ENCODE measurements at places on chromosomes 11 and 22.

GRCh38 chr11:44964526-44965209, 14.0 kb upstream of the TP53I11 start:
- no peak for DNase-seq

DNA sequence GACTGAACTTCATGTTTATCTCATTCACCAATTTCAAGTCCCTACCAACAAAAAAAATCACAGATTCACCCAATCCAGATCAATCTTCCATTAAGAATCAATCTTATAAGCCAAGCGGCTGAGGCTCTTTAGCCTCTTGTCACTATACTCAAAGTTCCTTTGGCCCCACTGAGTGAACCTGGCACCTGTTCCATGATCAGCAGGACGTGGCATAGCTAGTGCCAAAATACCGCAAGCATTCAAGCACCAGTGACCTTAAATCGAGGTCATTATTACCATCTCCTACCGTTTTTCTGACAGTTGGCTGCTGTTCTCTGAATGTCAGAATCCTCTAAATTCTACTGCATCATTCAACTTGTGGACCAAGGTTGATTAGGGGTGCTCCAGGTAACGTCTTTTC, 141.2 kb downstream of the CADM1 start:
- DNase-seq: no peak

- no peak for DNase-seq
Observed at GRCh38 chr11:74235121-74235520, 64.0 kb downstream of the PPME1 start.

GRCh38 chr11:111186308-111186915, 59.1 kb upstream of the POU2AF2 start:
- no peak for DNase-seq

DNA sequence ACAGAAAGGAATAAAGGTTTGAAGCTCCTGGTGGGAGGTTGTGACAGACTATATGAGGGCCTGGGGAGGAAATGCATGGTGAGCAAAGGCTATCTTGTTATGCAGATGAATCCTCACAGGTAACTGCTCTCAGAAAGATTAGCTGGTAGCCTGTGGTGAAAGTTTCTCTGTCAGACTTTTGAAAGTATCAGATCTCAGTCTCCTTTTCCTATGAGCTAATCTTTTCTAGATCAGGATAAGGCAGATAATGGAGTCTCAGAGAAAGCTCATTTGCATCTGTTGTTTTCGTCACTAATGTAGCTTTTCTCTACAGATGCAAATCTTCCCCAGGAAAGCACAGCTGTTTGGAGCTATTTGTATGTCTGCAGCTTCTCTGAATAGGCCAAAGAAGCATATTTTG, 21.0 kb upstream of the OR6X1 start:
- DNase-seq: no peak

- DNase-seq: no peak
Observed at GRCh38 chr11:46888636-46889035, 29.7 kb downstream of the LRP4 start.

- no peak for DNase-seq
Observed at GRCh38 chr11:487571-488021, 19.4 kb downstream of the RNH1 start.

- no peak for DNase-seq
Observed at GRCh38 chr11:103928802-103929161, 107.7 kb upstream of the DDI1 start.

GRCh38 chr11:109138196-109138595, 283.8 kb upstream of the C11orf87 start:
- no peak for DNase-seq

DNA sequence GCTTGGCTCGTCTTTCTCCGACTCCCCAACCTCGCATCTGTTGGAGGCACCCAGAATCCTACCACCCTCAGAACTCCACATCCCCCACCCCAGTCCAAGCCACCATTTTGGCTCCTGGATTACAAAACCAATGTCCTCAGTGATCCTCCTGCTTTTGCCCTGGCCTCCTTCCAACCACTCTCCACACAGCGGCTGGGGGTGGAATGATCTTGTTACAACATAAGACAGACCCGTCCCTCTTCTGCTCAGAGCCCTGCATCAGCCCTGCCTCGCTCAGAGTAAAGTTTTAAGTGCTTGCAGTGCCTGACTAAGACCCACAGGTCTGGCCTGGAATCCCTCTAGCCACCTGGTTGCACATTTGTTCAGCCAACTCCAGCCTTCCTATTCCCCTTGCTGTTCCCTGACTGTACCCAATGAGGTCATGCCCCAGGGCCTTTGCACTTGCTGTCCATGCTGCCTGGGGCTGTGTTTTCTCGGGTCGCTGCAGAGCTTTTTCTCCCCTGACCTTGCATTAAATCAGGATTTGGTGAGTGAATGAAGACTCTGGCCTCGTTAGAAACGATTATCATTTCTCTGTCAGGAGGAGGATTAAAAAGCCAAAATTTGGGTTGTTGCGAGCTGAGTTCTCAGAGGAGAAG, 67.3 kb downstream of the IGF2 start:
- no peak for DNase-seq

GRCh38 chr11:714436-714835, 8.4 kb downstream of the EPS8L2 start:
- DNase-seq: no peak

- DNase-seq: no peak
Observed at GRCh38 chr11:36726420-36726819, 128.4 kb upstream of the RAG2 start.

- DNase-seq: no peak
Observed at GRCh38 chr22:20438678-20439492, 1.3 kb upstream of the SCARF2 start.

DNA sequence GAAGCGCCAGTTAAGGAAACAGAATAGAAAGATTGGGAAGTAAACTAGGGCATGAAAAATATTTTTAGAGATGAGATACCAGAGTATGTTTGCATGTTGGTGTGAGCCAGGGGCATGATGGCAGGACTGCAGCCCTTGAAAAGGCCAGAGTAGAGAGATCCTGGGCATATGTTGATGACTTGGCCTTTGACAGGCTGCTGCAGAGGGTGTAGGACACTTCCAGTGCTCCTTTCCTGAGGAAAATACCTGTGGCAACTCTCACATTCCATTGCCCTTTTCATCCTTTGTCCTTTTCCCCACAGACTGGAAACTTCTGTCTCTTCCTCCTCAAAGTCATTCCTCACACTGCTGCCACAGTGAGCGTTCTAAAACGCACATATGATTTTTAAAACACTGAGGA, 150.7 kb upstream of the CCDC90B start:
- no peak for DNase-seq

All from activated CD8-positive, alpha-beta memory T cell treated with anti-CD3 and anti-CD28 coated beads, Interleukin-2, amount 50 U/mL, for 48 hours (primary cell).